ENCODE measurements at places on chromosomes 11 and 22.

DNA sequence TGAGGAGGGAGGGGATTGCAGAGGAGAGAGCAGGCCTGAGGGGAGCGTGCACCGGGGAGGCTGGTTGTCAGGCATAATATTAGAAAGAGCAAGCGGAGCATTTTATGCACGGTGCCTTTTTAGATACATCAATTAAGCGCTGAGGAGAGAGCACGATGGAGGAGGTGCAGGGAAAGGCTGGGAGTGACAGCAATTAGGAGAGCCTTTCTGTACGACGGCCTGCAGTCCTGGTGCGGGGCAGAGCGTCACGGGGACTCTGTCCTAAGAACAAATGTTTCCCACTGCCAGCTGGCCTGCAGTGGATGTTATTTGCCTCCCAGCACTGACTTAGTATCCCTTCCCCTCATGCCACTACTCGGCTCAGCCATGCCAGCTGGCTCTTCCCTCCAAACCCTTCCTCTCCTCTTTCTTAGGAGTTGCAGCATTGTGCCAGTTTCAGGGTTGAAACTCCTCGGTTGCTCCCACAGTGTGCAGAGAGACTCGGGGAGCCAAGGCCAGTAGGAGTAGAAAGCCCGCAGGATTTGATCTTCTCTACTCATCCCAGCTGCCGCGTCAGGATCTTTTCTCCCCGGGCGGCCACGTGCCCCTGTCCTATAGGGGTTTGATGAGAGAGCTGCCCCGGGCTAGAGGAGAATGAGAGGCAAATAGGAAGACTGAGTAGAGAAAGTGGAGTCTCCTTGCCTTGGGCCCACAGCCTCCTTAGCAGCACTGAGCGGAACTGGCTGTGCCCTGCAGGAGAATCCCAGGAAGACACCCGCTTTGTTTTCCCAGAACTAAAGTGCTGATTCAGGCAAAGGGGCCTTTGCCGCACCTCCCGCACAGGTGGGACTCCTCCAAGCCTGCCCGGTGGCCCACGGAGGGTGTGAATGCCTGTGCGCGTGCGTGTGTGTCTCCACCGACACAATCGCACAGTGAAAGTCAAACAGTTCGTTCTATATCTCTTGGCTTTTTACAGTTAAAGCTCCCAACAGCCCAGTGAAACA, 875.3 kb downstream of the NTM start:
- no peak for DNase-seq

- peak; percentile 44 for DNase-seq
Observed at GRCh38 chr11:35170503-35170902, 31.5 kb downstream of the CD44 start.

DNA sequence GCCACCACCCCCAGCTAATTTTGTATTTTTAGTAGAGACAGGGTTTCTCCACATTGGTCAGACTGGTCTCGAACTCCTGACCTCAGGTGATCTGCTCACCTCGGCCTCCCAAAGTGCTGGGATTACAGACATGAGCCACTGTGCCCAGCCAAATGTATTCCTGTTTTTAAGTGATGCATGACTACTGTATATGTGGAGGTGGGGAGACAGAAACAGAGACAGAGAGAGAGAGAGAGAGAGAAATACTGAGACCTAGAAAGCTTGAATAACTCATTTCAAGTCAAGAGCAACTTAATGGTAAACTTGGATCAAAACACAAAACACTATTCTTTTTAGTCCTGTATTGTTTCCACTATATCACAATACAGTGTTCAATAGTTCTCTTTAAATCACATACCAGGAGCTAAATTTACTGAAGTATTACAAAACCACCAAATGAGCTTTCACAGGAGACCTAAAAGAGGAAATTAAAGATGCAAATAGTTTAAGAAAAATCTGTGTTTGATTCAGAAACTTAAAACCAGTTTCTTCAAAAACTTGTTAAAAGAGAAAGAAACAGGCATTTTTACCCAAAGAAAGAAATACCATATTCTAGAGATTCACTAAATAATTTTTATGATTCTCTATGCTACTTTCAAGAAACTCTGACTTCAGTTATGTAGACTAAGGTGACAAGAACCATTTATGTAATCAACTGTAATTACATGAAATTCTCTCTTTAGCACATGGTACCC, 188.7 kb downstream of the ETS1 start:
- no peak for DNase-seq

DNA sequence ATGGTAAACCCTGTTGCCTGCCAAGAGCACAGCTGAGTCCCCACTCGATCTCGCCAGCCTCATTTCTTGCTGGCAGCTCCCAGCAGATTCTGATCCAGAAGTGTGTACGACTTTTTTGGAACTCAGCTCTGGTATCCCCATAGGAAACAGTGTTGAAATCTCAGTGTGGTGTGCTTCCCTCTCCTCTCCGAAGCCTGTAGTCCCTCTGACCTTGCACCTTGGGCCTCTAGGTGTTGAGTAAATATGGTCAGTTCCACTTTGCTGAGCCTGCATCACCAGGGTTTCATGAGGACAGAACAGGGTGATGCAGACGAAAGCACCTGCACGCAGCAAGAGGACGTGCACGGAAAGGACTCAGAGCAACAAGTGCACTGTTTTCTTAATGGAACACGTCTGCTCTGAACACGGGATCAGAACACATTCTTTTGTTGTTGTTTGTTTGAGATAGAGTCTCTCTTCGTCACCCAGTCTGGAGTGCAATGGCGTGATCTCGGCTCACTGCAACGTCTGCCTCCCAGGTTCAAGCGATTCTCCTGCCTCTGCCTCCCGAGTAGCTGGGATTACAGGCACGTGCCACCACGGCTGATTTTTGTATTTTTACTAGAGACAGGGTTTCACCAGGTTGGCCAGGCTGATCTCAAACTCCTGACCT, 3.8 kb upstream of the CPT1A start:
- DNase-seq = no peak

DNA sequence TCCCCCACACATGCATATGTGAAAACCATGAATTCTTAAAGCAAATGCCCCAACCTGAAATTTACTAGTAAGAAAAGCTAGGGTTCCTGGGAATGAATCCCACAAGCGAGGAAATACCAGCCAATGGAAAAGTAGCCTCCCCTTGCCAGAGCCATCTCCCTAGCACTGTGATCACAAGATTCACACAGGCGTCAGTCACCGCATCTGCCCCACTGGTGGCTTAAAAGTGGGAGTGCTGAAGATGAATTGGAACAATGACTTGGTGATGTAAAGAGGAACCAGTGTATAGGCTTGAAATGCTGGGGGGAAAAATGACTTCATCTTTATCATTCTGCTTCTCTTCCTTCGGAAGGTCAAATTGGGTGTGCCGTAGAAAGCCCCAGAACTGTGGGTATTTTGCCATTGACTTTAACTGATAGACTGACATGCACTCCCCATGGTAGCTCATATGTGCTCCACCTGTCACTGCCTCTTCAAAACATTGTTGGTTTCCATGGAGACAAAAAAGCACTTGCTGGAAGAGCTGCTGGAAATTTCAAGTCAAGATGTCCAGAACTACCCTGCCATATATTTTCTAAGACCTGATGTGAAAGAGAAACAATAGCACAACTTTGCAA, 19.2 kb upstream of the ASPHD2 start:
- no peak for DNase-seq

GRCh38 chr11:131691181-131692041, 321.0 kb downstream of the NTM start:
- DNase-seq = no peak

DNA sequence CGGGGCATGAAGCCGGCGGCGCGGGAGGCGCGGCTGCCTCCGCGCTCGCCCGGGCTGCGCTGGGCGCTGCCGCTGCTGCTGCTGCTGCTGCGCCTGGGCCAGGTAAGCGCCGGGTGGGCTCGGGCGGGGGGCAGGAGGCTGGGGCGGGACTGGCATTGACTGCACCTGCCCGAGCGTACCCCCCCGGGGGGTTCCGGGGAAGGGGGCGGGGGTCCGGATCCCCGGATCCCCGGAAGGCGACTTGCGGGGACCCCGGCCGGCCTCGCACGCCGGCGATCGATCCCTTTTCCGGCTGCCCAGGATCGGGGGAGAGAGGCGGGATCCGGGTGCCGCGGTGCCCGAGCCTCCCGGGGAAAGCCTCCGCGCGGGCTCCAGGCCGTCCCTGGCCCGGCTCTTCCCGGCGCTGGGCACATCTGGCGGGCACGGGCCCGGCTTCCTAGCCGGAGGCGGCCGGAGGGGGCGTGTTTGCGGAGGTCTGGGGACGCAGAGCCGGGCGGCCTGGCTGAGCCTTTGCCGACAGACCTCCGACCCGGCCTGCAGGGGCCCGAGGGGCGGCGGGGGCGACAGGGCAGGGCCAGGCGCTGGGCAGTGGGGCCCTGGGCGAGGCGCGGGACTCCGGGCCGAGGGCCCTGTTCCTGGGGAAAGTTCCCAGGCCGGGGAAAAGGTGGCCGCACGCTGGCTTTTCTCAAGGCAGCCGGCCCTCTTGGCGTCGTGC, 705 bp downstream of the PTPRJ start:
- peak; percentile 58 for DNase-seq

- DNase-seq = no peak
Observed at GRCh38 chr22:43277987-43278601, 65.1 kb downstream of the SCUBE1 start.

DNA sequence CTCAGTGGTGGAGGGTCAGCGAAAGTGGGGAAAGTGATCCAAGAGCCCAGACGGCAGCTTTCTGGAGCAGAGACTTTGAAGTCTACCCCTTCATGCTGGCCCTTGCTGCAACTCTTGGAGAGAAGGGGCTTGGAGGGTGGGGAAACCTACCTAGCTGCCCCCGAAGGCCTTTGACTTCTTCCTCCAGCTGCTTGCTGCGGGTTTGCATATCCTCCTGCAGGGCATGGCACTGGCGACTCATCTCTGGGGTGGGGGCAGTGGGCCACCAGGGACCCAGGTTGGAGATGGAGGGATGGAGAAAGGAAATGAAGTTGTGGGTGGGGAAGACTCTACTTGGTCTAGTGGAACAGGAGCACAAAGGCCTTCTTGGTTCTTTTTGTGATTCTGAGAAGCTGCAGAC, 7.7 kb downstream of the NHERF4 start:
- DNase-seq = no peak

GRCh38 chr22:43297270-43298061, 45.7 kb downstream of the SCUBE1 start:
- DNase-seq = no peak

DNA sequence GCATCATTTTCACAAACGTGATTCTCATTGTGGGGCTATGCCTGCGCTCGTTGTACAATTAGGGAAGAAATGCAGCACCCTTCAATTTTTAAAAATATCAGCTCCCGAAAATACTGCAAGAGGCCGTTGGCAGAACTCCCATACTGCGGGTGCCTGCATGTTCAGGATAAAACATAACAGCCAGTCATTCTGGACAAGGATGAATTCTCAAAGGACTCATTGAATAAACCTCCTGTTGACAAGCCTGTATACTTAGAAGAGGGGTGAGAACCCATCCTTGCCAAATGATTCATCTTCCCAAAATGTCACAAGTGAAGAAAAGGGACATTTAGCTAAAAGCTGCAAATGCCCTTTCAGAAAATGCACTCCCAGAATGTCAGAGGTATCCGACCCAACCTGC, 141.9 kb downstream of the CSNK2A3 start:
- no peak for DNase-seq

GRCh38 chr11:79461144-79461543, 20.3 kb upstream of the TENM4 start:
- DNase-seq = peak; percentile 69

- no peak for DNase-seq
Observed at GRCh38 chr11:116122697-116123472, 618.7 kb upstream of the CADM1 start.

GRCh38 chr11:35967042-35967441, 23.2 kb downstream of the LDLRAD3 start:
- no peak for DNase-seq

GRCh38 chr11:87659807-87660206, 515.4 kb downstream of the RAB38 start:
- no peak for DNase-seq

DNA sequence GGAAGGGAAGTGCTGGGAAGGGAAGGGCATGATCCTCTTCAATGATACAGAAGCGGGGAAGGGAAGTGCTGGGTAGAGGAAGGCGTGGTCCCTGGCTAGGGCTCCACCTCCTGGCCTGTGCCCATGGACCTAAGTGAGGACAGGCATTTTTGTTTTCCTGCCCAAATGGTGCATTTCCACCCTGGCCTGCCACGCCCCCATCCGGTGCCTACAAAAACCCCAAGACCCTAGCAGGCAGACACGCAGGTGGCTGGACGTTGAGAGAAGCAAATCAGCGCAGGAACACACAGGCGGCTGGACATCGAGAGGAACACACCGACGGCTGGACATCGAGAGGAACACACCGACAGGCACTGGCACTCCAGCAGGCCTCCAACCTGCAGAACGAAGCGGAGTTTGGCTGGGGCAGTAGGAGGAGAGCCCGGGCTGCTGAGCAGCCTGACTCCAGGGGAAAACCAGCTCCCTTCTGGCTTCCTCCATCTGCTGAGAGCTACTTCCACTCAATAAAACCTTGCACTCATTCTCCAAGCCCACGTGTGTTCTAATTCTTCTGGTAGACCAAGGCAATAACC, 628.3 kb downstream of the BUD13 start:
- no peak for DNase-seq

DNA sequence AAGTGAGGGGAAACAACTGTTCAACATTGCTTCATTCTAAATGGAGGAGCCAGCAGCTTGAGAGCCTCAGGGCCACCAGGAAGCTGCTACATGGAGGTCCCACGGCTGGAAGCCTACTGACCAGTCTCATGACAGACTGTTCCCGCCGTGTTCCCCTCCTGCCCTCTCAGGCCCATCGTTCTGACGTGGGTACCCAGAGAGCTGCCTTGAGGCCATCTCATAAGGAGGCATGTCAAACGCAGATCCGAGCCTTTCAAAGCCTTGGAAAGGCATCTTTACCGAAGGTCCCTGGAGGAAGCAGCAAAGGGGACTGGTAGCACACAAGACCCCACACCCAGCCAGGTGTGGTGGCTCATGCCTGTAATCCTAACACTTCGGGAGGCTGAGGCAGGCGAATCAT, 8.3 kb upstream of the ARHGEF17 start:
- no peak for DNase-seq
